ENCODE measurements at places on chromosomes 2 and 18.

- no peak for DNase-seq
These were observed 87.2 kb upstream of the SYT4 start for GRCh38 chr18:43364535-43364934.

- DNase-seq: no peak
These were observed 183.5 kb upstream of the ZNF521 start for GRCh38 chr18:25535495-25535894.

DNA sequence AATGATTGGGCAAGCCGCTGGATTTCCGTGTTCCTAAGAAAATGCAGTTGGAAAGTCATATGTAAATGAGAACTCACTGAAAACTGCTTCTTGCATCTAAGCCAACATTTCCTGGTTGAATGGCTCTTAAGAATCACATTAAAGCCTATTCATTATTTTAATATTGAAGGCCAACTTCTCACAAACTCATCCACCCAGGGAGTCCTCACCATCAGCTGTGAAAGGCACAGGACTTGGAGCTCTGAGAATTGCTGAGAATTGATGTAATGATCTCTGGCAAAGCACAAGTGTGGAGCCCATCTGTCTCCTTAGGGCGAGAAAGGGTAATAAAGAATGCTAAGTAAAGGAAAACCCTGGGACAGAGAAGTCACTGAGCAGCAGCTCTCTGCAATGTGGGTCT is 55.9 kb upstream of the APCDD1 start:
- DNase-seq: no peak

DNA sequence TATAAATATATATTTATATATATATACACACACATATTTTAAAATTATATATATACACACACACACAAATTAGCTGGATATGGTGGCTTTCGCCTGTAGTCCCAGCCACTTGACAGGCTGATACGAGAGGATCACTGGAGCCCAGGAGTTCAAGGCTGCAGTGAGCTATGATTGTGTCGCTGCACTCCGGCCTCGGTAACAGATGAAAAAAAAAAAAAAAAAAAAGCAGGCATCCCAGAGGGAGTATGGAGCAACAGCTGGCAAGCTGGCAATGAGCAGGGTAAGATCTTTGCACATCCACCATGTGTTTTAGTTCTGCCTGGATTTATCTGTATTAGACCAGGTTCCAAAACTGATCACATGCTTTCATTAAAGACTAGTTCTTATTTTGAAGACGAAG is 170.1 kb downstream of the MAP2 start:
- DNase-seq: no peak

- no peak for DNase-seq
These were observed 24.4 kb upstream of the YPEL5 start for GRCh38 chr2:30122362-30122761.

DNA sequence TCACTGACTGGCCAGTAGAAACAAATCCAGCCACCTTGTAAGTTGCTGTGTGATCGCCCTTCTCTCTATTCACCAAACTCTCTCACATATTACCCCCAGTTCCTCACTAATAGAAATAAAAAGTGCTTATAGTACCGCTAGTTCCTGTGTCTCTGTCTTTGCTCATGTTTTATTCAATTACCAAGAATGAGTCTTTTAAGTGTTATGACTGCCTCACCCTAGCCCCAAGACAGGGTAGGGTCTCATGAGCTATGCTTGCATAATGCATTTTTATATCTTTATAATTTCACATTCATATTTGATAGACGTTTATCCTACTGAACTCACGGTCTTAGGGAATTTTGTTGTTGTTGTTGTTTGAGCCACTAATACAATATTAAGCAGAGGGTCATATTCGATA is 109.6 kb upstream of the DOK6 start:
- DNase-seq: no peak

GRCh38 chr2:39483534-39483933 is 46.4 kb upstream of the MAP4K3 start:
- peak; percentile 35 for DNase-seq

- no peak for DNase-seq
These were observed 84.9 kb downstream of the SLC8A1 start for GRCh38 chr2:40367032-40367431.

DNA sequence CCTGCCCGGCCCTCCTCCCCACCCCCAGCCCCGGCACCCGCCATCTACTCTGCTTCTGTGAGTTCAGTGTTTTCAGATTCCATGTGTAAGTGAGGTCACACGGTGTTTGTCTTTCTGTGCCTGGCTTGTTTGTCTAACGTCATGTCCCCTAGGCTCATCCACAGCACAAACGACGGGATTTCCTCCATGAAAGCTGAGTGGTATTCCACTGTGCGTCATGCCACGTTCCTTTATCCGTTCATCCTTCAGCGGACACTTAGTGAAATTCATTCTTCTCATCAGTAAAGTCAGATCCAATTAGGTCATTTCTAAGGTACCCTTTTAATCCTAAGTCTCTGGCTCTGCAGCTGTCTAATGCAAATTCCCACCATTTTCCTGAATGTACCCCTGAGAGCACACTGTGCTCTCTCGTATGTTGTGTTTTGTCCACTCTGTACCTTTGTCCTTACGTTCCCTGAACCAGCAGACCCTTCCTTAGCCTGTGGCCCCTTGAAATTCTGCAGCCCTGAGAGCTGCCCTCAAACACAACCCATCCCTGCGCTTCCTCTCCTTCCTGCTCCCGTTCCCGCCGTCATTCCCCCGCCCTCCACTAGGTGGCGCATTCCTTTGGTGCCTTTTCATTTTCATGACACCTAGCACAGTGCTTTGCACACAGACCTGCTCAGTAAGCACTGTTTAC is 44.1 kb downstream of the TRAPPC12 start:
- peak; percentile 67 for DNase-seq

- no peak for DNase-seq
These were observed 26.9 kb downstream of the GCG start for GRCh38 chr2:162125138-162125537.

- DNase-seq: no peak
These were observed 2.2 kb upstream of the TEX51 start for GRCh38 chr2:126896471-126896870.

DNA sequence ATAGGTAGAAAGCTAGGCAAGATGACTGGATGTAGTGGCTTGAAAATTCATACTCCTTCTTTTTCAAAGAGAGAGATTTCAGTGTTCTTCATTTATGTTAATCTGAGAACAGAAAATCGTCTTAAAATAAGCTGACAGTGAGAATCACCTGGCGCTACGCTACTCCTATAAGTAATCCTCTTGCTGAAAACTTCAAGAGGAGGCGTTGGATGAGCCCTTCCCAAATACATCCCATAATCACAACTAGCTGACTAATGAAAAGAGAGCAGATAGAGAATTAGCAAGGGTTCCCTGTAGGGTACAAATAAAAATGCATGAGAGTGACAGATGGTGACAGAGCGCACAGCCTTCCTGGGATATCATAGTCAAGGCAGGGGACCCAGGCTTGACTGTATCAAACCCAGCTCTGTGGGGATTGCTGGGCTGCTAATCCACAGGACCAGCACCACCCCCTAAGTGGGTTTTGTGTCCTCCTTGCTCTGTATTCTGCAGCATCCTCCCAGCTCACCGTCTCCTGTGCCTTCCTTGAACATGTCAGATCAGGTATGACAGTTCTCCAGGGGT is 280.2 kb downstream of the SP3 start:
- DNase-seq: no peak

- DNase-seq: peak; percentile 84
These were observed 289.5 kb downstream of the CDCA7 start for GRCh38 chr2:173644146-173644545.

- DNase-seq: no peak
These were observed 72.5 kb downstream of the ARL6IP6 start for GRCh38 chr2:152790883-152791282.

All from choroid plexus epithelial cell (primary cell).